ENCODE measurements at places on chromosomes 2 and 18.

DNA sequence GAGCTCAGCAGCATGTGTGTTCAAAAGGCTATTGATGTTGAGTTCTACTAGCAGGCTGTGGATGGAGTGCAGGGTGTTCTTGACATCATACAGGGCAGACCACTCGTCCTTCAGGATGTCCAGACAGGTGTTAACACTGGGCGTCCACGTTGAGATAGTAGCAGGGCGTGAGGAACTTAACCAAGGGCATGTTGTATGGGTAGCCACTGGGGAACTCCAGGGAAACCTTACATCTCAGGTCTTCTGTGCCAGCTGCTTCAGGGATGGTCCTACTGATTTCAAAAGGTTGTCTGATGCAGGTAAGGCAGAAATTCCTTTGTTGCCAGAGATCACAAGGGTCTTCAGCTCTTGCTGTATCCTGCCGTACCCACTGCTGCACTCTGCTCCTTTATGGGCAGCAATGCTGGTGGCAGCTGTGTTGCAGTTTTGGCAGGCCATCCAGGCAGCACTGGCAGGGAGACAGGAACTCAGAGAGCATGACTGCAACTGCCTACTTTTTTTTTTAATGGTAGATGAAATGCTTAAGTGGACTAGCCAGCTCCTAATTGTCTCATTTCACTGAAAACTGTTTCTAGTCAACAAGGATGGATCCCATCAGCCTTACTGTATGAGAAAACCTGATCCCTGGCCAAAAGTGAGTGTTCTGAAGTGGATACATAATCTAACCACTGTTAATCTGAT lies 32.4 kb upstream of the RBBP8 start:
- no peak for DNase-seq

DNA sequence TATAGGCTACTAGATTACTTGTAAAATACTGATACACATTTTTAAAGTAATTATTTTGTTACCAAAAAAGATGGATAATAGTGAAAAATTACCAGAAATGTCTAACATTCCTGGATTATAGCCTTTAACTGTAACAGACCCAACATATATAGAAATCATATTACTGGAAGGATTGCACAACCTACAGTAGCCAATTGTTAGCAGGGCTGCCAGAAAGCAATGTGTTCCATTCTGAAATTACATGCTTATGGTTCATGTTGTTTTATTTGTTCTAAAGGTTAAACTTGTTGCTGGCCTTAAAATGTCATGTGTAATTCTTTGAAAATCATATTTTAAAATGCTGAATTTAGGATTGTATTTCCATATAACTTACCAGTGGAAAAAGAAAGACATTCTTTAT lies 793.6 kb upstream of the ACVR2A start:
- DNase-seq: no peak

GRCh38 chr2:145771525-145771924 lies 1251.6 kb upstream of the ZEB2 start:
- no peak for DNase-seq

- DNase-seq: no peak
These were observed 302.7 kb upstream of the MGAT5 start for GRCh38 chr2:133951209-133951608.

- no peak for DNase-seq
These were observed 636.2 kb downstream of the EPHA4 start for GRCh38 chr2:220935789-220936321.

GRCh38 chr2:55106148-55106547 lies 55.9 kb upstream of the RTN4 start:
- DNase-seq: no peak

DNA sequence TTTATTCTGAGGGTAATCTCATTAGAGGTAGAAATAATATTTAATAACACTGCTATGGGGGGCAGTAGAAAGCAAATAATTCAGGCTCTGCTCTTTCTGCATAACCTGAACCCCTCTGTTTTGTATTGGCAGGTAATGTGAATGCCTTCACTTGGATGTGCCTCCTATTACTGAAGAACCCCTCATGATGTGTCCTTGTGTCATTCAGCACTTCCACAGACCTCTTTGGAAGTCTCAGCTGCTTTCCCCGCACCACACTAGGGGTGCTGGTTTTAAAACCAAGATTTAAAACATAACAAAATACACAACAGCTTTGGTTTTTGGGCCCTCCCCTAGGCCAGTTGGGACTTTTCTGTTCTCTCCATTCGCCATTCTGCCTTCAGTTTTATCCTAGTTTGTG lies 281.7 kb upstream of the MC4R start:
- DNase-seq: no peak

DNA sequence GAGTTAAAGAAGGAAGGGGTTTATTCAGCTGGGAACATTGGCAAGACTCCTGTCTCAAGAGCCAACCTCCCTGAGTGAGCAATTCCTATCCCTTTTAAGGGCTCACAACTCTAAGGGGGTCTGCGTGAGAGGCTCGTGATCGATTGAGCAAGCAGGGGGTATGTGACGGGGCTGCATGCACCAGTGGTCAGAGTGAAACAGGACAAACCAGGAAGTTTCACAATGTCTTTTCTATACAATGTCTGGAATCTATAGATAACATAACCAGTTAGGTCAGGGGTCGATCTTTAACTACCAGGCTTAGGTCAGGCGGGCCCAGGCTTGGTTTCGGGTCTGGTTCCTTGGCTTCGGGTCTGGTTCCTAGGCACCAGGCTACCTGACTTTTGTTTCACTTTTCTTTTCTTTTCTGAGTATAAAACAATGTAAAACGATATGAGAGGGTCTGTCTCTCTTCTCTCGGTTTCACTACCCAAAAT lies 30.1 kb upstream of the LIPG start:
- no peak for DNase-seq

GRCh38 chr2:3603536-3604206 lies 8.8 kb downstream of the COLEC11 start:
- no peak for DNase-seq
